Stimulated activated CD8-positive, alpha-beta memory T cell treated with anti-CD3 and anti-CD28 coated beads, Interleukin-7, amount 100 ng/mL, for 48 hours (primary cell): ENCODE measurements at places on chromosomes 2 and 18.
A peak's percentile ranks its signal among the peaks of the same experiment; 100 is the strongest.

GRCh38 chr2:18349421-18349820 lies 211.0 kb downstream of the RDH14 start:
- no peak for DNase-seq

DNA sequence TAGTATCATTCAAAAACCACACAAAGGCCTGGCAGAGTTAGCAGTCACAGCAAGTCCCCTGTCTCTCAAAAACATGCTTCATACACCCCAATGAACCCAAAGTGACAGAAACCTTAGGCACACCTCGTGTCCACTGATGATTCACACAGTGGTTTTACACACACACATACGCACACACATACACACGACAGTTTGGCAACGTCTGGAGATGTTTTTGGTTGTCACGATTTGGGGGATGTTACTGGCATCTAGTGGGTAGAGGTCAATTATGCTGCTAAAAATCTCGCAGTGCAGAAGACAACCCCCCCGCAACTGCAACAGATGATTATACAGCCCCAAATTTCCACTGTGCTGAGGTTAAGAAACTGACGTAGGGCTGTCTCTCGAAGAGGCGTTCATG lies 72.9 kb upstream of the PARD3B start:
- DNase-seq: no peak

DNA sequence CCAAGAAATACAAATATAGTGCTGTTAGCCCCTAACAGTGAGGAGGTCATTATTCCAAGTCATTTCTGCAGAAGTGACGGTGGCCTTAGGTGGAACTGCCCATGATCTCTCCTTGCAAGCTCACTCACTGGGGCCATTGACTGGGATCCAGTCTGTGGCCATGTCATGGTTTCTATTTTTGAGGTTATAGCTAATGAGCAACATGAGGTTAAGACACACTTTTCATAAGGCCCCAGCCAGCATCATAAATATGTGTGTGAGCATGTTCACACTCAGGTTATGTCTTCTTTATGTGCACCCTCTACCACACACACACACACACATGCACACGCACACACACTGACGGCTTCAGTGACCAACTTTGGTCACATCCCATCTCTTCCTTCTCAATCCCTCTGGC lies 484 bp downstream of the AFF3 start:
- DNase-seq: no peak

DNA sequence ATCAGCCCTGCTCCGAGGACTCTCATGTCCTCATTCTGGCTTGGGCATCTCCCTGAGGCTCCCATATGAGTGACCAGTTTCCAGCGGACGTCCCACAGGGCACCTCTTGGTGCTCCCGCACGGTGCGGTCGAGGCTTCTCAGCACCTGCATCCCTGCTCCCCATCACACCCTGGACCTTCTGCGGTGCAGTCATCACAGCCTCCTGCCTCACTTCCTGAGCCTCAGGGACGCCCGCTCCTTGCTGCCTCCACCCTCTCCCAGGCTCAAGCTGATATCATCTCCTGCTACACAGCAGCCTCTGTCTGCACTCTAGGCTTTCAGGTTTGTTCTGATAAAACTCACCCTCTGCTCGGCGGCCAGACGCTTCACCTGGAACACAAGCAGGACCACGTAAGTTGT lies 185.0 kb downstream of the TMEM18 start:
- no peak for DNase-seq

GRCh38 chr2:191515551-191515950 lies 162.4 kb upstream of the NABP1 start:
- DNase-seq: no peak

GRCh38 chr2:191359133-191359532 lies 113.9 kb downstream of the MYO1B start:
- DNase-seq: no peak

- no peak for DNase-seq
Observed at GRCh38 chr2:3094999-3095958, 282.3 kb downstream of the EIPR1 start.

- DNase-seq: no peak
Observed at GRCh38 chr2:229425598-229425997, 154.5 kb upstream of the PID1 start.

GRCh38 chr18:63155169-63155852 lies 164.3 kb downstream of the BCL2 start:
- peak; percentile 82 for DNase-seq

DNA sequence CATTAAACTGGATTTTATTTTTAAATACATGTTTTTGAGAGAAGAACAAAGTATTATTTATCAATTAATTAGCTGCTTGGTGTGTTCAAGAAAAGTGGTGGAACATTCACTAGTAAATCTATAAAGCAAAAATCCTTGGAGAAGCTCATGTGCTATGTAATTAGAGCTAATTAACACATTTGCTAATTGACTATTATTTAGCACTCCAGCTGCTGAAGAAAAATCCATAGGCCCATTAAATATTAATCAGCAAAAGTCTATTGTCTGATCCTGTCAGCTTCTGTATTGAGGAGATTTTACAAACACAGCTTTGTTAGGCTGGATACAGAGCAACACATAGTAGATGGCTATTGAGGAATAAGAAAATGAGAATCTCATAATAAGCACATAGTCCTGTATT lies 336.1 kb downstream of the RBM43 start:
- DNase-seq: no peak

GRCh38 chr2:113098532-113098931 lies 28.9 kb upstream of the IL1RN start:
- no peak for DNase-seq

- no peak for DNase-seq
Observed at GRCh38 chr2:97699765-97700444, 13.5 kb upstream of the ZAP70 start.

DNA sequence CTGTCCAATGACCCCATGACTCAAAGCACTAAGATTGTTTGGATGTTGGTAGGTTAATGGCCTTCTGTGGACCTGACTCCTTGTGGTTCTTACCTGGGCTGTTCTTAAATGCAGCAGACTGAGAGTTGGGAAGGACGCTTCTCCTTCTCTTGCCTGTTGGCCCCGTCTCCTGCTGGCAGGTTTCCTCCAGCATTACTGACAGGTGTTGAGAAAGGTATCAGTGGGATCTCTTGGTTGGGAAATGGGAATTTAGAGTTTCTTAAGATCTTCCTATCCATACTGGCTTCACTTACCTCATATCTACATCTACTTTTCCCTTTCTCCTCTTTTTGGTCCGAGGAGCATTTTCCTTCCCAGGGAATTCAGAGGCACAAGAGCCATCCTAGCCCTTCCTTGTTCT lies 57.9 kb downstream of the TET3 start:
- no peak for DNase-seq

DNA sequence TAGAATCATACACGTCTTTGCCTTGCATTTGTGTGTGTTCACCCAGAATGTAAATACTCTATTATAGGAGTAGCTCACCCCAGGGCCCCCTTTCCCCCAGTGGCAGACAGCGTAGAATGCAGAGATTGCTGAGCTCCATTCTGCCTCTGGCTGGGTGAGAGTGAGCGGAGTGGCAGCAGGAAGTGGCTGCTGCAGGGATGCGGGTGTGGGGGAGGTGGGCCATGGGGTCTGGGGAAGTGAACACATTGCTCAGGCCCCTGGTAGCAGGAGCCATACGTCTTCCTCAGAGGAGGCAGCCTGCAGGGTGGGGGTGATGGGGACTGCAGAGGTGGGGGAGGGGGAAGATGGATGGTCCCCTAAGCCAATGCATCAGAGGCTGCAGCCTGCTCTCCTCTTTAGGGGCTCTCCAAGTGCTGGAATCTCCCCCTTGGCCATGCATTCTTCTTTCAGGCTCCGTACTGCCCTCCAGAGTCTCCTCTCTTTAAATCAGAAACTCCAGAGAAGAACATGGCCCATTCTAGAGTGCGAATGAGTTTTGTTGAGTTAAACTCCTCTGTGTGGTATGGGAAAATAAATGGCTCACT lies 72.2 kb downstream of the CELF4 start:
- DNase-seq: no peak

DNA sequence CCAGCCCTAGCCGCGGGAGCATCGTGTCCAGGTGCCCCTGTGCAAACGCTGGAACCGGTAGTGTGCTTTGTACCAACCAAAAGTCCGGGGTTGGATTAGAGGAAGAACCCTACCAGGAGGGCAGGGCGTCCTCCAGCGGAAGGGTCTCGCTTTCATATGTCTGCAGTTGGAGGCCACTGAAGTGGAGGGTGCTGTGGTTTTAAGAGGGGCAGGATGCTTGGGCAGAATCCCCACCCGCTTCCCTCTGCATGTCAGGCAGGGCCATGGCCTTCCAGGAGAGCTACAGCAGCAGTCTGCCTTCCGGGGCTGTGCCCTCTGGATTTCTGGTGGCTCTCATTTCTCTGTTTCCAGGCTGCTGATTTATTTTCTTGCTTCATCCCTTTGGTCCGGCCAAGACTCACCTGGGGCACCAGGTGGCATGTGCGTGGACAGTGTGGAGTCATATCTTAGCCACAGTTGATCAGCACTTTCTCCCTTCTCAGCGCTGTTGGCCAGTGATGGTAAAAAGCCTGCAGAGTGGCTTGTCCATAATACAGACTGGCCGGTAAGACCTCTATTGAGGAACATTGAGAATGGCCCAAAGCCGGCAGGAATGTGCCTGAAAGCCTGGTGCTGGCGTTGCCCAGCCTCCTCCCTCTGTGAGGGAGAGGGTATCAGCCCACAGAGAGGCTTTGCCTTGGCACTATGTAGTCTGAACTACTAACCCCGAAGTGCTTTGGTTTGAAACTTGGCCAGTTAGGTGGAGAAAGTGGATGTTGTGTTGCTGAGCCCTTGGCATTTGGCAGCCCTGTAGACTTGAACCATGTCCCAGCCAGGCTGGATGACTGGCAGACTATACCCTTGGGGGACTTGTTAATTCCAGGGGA lies 1.8 kb downstream of the AGAP1 start:
- DNase-seq: no peak

DNA sequence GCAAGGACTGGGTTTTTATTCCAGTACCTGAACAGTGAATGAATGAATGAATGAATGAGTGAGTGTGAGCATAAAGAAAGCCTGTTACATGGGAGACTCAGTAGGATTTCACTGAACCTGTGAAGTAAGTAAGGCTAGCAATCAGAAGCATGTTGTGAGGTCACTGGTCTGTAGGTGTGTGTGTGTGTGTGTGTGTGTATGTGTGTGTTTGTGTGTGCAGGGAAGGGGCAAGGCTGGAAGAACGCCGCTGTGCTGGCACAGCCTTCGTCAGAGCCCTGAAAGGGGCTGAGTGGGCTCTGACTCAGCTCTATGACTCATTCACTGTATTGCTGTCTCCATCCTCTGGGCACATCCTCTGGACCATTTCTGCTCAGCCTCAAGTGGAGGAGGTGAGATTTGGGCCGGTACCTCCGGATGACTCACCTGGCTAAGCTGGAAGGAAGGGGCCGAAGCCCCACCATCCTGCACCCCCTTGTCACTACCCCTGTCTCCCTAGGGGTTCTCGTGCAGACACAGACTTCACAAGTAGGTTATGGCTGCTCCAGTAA lies 51.4 kb upstream of the MRPL33 start:
- DNase-seq: peak; percentile 31

- DNase-seq: no peak
Observed at GRCh38 chr2:218003981-218004419, 1.2 kb upstream of the TNS1 start.

GRCh38 chr18:4106407-4107033 lies 348.6 kb downstream of the DLGAP1 start:
- DNase-seq: peak; percentile 13

- DNase-seq: no peak
Observed at GRCh38 chr2:71611781-71612527, 158.6 kb downstream of the DYSF start.

DNA sequence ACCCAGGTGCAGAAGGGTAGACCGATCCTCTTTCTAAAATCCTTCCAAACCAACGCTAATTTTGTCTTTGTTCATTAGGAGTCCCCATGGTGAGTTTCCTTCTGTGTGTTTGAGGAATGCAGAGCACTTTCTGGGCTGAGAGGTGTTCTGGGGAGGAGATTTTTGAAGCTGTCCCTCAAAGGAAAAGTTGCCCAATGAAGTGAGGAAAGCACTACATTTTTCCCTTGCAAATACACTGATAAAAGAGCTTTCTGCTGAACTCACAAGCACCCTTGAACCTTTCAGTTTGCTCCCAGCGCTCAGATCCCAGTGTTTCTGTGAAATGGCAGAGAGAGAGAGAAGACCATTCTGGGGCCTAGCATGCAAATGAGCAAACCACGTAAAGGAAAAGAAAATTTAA lies 299.6 kb upstream of the FANCL start:
- no peak for DNase-seq

GRCh38 chr2:20378341-20378740 lies 27.7 kb upstream of the PUM2 start:
- no peak for DNase-seq

- no peak for DNase-seq
Observed at GRCh38 chr2:989781-990467, 39.3 kb downstream of the SNTG2 start.

- DNase-seq: no peak
Observed at GRCh38 chr18:45324495-45325113, 290.7 kb upstream of the SLC14A2 start.

DNA sequence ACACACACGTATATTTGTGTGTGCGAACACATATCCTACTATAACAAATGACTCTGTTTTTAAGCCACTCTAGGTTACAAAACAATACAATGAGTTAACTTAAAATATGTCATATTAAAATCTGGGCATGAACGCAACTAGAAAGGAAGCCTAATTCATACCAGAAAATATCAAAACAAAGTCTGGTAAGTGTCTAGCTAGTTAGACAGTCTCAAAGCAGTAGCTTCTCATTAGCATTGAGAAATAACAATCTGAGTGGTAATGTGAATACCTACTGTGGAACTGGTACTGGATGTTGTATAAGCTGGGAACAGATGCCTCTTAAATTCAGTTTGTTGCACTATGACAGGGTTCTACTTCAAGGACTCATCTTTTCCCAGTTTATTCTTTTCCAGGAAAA lies 32.5 kb upstream of the WIPF1 start:
- DNase-seq: no peak

- DNase-seq: no peak
Observed at GRCh38 chr2:40773291-40773690, 321.4 kb upstream of the SLC8A1 start.

- no peak for DNase-seq
Observed at GRCh38 chr2:9596621-9597311, 34.0 kb downstream of the YWHAQ start.

GRCh38 chr2:18795906-18796305 lies 206.5 kb upstream of the NT5C1B start:
- DNase-seq: no peak

- DNase-seq: no peak
Observed at GRCh38 chr18:5513947-5514346, 29.9 kb downstream of the EPB41L3 start.

DNA sequence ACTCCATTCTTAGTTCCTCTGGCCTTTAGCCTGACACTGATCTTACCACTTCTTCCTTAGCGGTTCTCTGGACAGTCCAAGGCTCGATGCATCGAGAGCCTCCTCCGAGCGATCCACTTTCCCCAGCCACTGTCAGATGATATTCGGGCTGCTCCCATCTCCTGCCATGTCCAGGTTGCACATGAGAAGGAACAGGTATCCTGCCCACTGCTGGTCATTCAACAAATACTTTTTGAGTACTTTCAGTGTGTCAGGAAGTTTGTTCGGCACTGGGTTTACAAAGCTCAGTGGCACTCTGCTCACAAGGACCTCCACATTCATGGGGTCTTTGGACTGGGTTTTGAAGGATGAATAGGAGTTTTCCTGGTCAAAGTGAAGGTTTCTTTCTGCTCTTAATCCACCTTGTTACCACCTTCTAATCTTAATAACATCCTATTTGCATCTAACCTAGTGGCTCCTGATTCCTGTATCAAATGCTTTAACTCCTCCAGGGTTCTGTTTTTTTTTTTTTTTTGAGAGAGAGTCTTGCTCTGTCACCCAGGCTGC lies 25.8 kb downstream of the GCKR start:
- no peak for DNase-seq
